Thoracic aorta (tissue), 2 donors: ENCODE measurements at places on chromosomes 7 and 10.
A peak's percentile ranks its signal among the peaks of the same experiment; 100 is the strongest.

DNA sequence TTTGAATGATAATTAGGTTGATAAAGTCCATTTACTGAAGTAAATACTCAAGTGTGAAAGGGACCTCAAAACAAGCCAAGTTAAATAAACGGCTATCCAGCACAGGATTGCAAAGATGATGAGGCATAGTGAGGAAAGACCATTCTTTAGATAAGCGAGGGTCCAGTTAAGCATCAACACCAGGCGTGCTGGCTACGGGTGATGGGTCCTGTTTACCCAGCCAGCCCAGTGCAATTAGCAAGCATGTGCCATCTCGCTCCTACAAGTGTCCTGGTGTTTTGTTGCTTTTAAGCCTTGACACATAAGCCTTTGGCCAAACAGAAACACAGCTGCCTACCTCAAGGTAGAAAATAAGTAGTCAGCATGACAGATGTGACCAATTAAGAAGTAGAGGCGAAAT is 7.1 kb downstream of the NEBL start:
- no peak overlapping the region for H3K27ac ChIP-seq
- H3K4me1 ChIP-seq: no peaks in the 10 kb centered on the region
- H3K27me3 ChIP-seq: no peaks in the 10 kb centered on the region
- no peak overlapping the region for H3K4me3 ChIP-seq
- no peaks in the 10 kb centered on the region for H3K36me3 ChIP-seq

- no peak overlapping the region for H3K27ac ChIP-seq
- no peaks in the 10 kb centered on the region for H3K36me3 ChIP-seq
- no peak overlapping the region for H3K4me3 ChIP-seq
- DNase-seq: no peak
Observed at GRCh38 chr7:11743548-11743947, 88.5 kb downstream of the THSD7A start.

GRCh38 chr7:112084520-112084971 is 121.7 kb downstream of the DOCK4 start:
- DNase-seq: no peak
- no peaks in the 10 kb centered on the region for H3K27me3 ChIP-seq
- H3K4me3 ChIP-seq: peak overlapping the region; percentile 46
- H3K27ac ChIP-seq: no peak overlapping the region
- peaks cover 19% of the 10 kb centered on the region for H3K4me1 ChIP-seq

DNA sequence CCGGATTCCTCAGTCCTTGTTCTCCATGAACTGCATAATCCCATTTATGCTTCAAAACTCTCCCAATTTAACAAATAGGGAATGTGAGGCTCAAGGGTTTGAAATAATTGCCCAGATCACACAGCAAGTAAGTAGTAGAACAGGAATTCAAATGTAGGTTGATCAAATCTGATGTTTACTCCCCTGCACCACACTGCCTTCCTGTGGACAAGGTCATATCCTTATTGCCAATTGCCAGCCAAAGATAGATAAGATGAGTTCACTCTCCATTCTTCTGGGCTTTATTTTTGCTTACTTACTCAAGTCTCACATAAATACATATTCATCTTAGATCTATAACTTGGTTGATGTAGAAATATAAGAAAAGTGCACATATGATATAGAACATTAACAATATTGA is 435.2 kb upstream of the ETV1 start:
- no peak for DNase-seq
- no peaks in the 10 kb centered on the region for H3K4me1 ChIP-seq
- no peak overlapping the region for H3K4me3 ChIP-seq
- H3K27me3 ChIP-seq: no peaks in the 10 kb centered on the region
- H3K36me3 ChIP-seq: no peaks in the 10 kb centered on the region

GRCh38 chr7:98315318-98315993 is 34.0 kb downstream of the BRI3 start:
- no peaks in the 10 kb centered on the region for H3K4me1 ChIP-seq
- no peaks in the 10 kb centered on the region for H3K36me3 ChIP-seq
- H3K27ac ChIP-seq: no peak overlapping the region
- H3K4me3 ChIP-seq: no peak overlapping the region
- H3K27me3 ChIP-seq: no peaks in the 10 kb centered on the region

- H3K4me3 ChIP-seq: no peak overlapping the region
- H3K27ac ChIP-seq: no peak overlapping the region
- no peaks in the 10 kb centered on the region for H3K27me3 ChIP-seq
- no peaks in the 10 kb centered on the region for H3K36me3 ChIP-seq
- DNase-seq: no peak
Observed at GRCh38 chr10:61589547-61590243, 73.0 kb upstream of the CABCOCO1 start.

GRCh38 chr10:100303724-100304319 is 17.3 kb upstream of the BLOC1S2 start:
- H3K27me3 ChIP-seq: no peaks in the 10 kb centered on the region
- no peaks in the 10 kb centered on the region for H3K4me1 ChIP-seq
- H3K36me3 ChIP-seq: no peaks in the 10 kb centered on the region
